Gastrocnemius medialis (tissue), 4 donors: ENCODE measurements at places on chromosomes 4 and X.

DNA sequence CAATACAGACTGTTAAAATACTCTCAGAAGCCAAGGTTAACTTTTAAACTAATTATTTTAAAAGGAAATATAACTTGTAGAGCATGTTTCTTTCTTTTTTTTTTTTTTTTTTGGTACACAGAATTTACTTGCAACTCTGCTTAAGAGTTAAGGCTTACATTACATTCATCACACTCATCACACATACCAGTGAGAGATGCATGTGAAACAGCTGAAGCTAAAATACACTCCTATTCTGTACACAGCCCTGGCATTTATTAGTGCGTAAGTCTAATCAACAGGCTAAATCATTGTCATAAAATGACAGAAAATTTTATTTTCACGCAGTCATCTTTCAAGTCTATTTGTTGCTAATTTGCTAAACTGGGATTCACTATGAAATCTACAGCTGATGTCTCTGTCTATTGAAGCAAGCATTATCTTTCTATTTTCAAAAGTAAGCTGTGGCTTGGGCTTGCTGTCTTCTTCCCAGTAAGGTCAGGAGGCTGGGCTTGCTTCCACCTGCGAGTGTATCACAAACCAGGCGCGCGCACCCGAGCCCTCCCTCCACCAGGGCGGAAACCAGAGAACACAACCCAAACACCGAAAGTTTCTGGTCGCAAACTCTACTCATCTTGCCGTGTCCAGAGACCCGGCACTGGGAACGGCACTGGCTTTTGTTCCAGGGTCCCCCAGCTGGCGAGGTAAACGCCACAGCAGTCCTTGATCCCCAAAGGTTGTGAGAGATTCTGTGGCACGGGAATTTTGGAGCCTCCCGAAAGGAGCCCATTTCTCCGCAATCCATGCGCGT is 3.9 kb downstream of the MAML3 start:
- peak overlapping the region; percentile 88 for H3K4me3 ChIP-seq
- DNase-seq, result peak; percentile 79
- H3K36me3 ChIP-seq, result no peaks in the 10 kb centered on the region
- no peaks in the 10 kb centered on the region for H3K27me3 ChIP-seq
- H3K27ac ChIP-seq, result peak overlapping the region; percentile 97
- H3K4me1 ChIP-seq, result peaks cover 19% of the 10 kb centered on the region

DNA sequence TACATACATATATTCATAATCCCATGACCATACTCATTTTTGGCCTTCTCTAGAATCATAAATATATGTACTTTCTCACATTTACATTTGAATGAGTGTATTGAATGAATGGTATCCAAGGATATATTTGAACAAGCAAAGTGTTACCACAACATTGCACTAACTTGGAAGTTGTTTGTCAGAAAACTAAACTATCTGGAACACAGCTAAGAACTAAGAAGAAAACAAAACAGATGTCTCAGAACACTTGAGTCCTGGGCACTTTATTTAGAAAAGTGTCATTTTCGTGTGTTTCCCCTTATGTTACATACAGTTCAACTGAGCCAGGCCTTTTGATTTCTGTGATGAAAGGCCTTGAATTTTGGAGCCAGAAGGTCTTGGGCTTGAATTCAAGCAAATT is 466.7 kb upstream of the FAT1 start:
- H3K36me3 ChIP-seq, result no peaks in the 10 kb centered on the region
- no peaks in the 10 kb centered on the region for H3K27me3 ChIP-seq
- no peak overlapping the region for H3K27ac ChIP-seq
- no peaks in the 10 kb centered on the region for H3K4me1 ChIP-seq
- DNase-seq, result no peak

DNA sequence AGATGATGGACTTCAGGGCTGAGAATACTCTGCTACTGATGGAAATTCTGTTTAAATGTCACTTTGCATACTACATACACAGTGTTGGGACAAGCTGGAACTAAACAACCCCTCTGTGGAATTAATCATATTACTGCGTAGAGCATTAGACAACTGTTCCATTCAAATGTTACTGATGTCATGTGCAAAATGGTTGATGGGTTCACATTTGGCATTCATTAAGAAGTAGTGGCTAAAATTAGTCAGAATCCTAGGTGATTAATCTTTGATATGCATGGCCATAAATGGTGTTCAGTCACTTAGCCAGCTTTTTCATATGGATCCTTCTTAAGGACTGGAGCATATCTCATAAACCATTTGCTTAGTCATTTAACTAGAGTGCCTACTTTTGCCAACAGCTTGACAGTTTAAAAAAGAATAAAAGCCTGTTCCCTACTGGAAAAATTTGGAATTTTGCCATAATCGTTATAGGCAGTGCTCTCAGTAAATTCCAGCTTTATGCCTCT is 105.2 kb downstream of the RNF150 start:
- no peak overlapping the region for H3K4me3 ChIP-seq
- DNase-seq, result no peak
- peaks cover 23% of the 10 kb centered on the region for H3K4me1 ChIP-seq
- H3K27me3 ChIP-seq, result no peaks in the 10 kb centered on the region
- H3K27ac ChIP-seq, result peak overlapping the region; percentile 22

- no peak for DNase-seq
- H3K27me3 ChIP-seq, result no peaks in the 10 kb centered on the region
- no peaks in the 10 kb centered on the region for H3K36me3 ChIP-seq
- H3K27ac ChIP-seq, result no peak overlapping the region
- no peaks in the 10 kb centered on the region for H3K4me1 ChIP-seq
Observed at GRCh38 chr4:1365271-1366178, 18.5 kb downstream of the UVSSA start.

DNA sequence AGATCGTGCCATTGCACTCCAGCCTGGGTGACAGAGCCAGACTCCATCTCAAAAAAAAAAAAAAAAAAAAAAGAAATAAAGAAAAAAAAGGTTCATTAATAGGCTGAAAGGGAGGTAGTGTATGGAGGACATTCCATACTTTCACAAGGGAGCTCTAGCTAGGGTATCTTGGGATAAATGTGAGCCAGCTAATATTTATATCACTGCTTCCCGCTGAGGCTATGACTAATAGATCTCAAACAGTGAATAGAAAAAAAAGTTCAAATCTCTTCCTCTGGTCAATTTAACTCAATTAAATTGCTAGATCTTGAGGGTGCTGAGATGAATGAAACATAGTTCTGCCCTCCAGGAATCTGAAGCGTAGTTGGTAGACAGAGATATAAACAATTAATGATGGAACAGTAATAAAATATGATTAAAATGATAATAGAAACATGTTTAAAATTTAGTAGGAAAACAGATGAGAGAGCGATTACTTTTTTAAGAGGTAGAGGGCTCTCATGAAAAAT is 55.7 kb upstream of the SHISA3 start:
- H3K27me3 ChIP-seq, result no peaks in the 10 kb centered on the region
- no peak for DNase-seq
- H3K27ac ChIP-seq, result no peak overlapping the region
- H3K36me3 ChIP-seq, result no peaks in the 10 kb centered on the region
- no peak overlapping the region for H3K4me3 ChIP-seq
- H3K4me1 ChIP-seq, result peaks cover 5% of the 10 kb centered on the region

DNA sequence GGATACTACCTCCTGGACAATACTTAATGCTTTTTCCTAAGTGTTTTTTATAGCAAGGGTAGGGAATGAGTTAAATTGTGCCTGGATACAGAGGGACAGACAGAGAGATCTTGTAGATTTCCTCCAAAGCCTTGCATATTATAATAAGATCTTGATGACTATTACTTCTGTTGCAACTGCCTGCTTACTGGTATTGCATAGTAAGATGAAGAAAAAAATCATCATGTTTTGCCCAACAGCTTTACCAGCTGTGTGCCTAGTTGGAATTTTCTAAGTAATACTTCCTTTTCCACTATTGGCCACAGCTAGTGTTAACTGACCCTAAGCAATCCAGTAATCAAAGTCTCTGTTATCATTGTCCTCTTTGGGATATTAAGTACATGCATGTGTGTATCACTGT is 139.0 kb downstream of the DCK start:
- DNase-seq, result no peak
- no peak overlapping the region for H3K4me3 ChIP-seq
- no peaks in the 10 kb centered on the region for H3K36me3 ChIP-seq

- no peak overlapping the region for H3K4me3 ChIP-seq
- no peak for DNase-seq
- peaks cover 29% of the 10 kb centered on the region for H3K4me1 ChIP-seq
- no peaks in the 10 kb centered on the region for H3K27me3 ChIP-seq
- no peaks in the 10 kb centered on the region for H3K36me3 ChIP-seq
Observed at GRCh38 chr4:147760695-147761094, 28.8 kb downstream of the ARHGAP10 start.

DNA sequence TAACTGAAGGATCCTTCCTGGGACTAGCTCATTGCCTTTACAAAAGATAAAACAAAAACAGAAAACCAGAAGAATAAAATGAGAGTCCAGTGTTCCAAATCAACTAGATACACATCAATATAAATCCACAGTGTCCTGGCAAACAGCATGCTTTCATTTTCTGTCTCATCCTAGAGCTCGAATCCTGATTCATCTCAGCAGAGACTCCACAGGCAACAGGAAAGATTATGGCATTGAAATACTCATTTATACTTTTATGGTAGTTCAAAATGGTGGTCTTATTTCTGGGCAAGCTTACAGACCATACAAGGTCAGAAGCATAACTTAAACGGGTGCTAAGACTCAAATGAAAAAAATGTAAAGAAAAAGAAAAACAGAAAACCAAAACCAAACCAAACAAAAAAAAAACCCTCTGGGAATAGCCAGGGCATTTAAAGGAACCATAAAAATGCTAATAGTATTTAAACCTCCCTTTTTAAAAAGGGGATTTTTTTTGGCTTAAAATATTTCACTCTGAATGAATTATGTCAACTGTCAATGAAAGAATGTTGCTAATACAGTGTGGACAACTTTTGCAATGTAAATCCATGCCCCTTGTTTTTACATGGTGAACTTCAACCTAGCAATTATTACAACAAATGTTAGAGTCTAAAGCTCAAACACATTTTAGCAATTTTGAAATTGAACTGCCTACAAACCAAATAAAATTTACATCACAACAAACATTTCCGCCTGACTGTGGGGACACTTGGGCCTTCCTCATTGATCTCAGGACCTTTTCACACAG is 57.9 kb downstream of the GPR101 start:
- no peak for DNase-seq
- no peak overlapping the region for H3K27ac ChIP-seq
- H3K4me3 ChIP-seq, result no peak overlapping the region

GRCh38 chr4:51894059-51894645 is 51.2 kb downstream of the DCUN1D4 start:
- H3K27me3 ChIP-seq, result no peaks in the 10 kb centered on the region
- no peak for DNase-seq
- H3K36me3 ChIP-seq, result no peaks in the 10 kb centered on the region
- no peak overlapping the region for H3K27ac ChIP-seq
- H3K4me3 ChIP-seq, result no peak overlapping the region
- peaks cover 12% of the 10 kb centered on the region for H3K4me1 ChIP-seq

DNA sequence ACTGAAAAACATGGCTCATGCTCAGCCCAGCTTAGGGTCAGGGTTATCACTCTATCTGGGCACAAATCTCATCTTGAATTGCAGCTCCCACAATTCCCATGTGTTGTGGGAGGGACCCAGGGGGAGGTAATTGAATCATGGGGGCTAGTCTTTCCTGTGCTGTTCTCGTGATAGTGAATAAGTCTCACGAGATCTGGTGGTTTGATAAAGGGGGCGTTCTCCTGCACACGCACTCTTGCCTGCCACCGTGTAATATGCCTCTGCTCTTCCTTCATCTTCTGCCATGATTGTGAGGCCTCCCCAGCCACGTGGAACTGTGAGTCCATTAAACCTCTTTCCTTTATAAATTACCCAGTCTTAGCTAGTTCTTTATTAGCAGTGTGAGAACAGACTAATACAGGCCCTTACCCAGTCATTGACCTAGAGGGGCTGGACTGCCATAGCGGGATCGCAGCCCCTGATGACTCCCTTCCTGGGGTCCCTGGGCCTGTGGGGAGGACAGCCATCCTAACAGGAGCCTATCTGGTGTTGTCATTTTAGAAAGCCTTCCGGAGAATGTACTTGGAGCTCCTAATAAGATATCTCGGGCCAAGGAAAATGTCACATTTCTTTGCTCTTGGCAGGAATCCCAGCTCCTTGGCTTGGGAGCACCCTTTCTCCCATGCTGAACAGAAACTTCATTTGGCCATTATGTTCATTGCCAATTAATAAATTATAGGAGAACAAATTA is 112.6 kb downstream of the PHKA2 start:
- no peak overlapping the region for H3K27ac ChIP-seq
- H3K27me3 ChIP-seq, result no peaks in the 10 kb centered on the region
- H3K36me3 ChIP-seq, result no peaks in the 10 kb centered on the region

DNA sequence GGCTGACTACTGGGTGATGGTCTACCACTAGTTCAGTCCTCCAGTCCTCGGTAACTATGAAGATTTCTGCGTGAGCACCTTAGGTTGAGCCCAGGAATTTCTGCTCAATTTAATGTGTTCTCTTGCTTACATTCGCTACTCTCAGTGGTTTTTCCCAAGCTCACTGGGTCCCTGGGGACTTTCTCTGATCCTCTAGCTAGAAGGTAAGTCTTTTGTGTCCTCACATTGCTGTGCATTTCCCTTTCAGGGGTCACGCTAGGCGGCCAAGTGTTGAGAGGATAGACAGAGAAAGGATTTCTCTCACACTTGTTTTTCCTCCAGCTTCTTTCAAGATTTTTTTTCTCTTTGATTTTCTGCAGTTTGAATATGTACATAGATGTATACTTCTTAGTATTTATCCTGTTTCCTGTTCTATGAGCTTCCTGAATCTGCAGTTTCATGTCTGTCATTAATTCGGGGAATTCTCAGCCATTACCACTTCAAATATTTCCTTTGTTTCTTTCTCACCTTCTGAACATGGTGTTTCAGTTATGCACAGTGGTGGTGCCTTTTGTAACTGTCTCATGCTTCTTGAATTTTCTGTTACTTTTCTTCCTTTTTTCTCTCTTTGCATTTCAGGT is 17.5 kb downstream of the MAGEA9 start:
- no peak overlapping the region for H3K4me3 ChIP-seq
- DNase-seq, result no peak
- no peaks in the 10 kb centered on the region for H3K27me3 ChIP-seq
- H3K36me3 ChIP-seq, result no peaks in the 10 kb centered on the region

GRCh38 chr4:103892586-103892985 is 172.8 kb upstream of the TACR3 start:
- DNase-seq, result no peak
- H3K36me3 ChIP-seq, result no peaks in the 10 kb centered on the region
